ENCODE measurements at places on chromosomes 7 and 10.

- no peak for DNase-seq
These were observed 103.2 kb upstream of the GPR26 start for GRCh38 chr10:123562811-123563580.

DNA sequence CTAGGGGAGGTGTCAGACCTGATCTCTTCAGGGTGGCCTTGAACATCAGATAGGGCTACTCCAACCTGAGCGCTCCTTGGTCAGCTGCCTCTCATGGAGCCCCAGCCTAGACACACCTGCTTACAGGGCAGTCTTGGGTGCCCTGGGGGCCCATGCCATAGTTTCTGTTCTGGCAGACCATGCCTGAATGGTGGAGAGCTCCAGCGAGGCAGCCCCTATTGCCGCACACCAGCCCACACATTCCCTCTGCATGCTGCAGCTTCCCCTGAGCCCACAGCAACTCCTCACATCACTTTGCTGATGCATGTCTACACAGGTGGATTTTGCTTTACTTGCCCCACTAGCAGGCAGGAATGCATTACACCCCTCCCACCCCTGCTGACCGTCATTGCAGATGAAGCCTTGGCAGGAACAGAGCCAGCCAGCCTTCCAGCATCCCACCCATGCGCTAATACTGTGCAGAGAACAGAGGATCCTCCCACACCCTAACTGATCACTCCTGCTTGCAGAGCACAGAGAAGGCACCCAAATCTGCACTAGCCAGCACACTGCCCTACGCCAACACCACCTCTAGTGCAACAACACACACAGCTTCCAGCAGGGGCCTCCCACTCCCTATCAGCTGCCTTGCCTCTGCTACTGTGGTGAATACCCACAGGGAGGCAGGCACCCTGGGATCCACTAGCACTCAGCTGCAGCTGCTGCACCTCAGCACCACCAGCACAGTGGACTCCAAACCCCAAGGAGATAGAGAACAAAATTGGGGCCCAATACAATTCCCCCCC lies 43.0 kb upstream of the GRM3 start:
- DNase-seq: peak; percentile 22

DNA sequence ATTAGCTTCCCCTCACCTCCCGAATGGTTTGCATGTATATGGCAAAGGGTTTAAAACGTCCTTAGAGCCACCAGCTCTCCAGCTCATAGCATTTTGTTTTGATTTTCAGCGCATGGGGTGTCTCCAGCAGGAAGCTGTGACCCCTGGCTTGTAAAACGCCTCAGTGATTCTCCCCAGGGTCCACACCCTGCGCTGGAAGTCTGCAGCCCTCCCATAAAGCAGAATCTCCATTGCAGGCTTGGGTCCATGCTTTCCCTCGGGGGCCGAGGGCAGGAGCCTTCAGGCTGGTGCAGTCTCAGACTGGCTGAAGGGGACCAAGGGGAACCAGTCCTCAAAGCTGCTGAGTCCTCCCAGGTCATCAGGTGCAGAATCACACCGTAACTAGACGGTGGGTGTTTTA lies 109.7 kb downstream of the VIPR2 start:
- no peak for DNase-seq

DNA sequence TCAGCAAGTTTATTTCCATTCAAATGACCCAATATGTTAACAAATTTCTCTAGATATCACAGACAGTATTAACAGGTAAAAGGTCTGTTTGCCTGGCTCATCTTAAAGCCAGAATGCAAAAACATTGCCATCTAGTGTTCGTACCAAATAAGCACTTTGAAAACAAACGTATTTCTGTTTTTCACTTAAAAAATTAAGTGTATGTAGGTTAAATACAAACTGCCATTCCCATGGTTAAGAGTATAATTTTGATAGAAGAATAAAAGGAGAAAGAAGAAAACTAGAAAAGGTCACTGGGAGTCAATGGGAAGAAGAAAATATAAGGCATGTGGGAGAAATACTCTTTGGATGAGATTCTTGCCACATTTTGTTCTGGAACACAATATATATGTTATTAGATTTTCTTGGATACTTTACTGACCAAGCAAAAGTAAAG lies 51.0 kb downstream of the ORC5 start:
- peak; percentile 50 for DNase-seq

DNA sequence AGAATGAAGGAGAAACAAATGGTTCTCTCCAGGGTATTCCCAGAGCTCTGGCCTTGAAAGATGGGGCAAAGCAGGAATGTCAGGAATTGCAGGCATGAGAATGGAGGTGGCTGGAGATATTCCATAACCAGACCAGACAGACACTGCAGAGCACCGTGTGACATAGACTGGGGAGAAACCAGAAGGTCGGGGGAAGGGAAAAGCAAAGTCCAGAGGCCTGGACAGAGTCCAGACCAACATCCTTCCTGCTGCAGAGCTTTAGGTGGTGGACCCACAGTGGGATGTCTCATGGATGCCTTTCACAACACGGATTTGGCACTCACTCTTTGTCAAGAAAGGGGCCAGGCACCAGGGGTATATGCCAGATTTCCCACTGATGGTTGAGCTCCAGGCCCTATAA lies 177.2 kb upstream of the INHBA start:
- DNase-seq: peak; percentile 28

DNA sequence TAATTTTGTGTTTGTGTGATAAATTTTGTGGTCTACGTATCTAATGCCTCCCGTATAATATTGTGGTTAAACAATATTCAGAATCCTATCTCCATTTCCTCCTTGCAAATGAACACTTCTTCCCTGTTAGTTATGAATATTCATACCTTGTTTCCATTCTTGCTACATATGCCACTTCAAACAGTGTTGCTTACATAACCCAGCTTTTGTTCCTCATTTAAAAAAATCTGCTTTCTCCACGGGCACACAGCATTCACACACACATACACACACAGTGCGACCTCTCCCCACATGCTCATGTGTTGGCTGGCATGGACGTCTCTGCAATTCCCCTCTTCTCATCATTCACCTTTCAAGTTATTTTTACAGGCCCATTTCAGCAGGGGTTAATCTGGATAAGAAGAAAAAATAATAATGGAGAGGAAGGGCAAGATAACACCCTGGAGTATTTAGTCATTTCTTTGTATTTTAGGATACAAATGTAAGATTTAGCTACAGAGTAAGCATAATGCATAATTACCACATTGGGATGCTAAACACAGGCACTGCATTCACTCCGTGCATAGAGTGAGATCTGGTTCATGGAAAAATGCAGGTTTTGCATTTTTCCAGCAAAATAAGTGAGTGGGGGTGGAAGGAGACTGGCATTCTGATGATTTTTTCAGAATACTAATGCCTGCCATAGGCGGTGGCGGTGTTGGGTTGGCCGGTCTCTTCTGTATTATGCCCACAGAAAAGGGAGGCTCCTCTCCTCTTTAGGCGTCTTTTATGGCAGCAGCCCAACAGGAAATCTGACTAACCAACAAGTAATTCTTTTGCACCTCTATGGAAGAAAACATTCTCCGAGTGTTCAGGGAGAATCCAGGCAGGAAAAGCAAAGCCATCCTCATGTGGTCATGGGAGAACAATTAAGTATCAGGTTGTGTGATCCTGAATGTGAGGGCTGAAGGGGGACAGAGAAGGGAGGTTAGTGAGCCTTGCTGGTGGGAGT lies 31.7 kb upstream of the ELMO1 start:
- no peak for DNase-seq

- DNase-seq: no peak
These were observed 1.5 kb downstream of the MAFK start for GRCh38 chr7:1531979-1532455.

GRCh38 chr7:55903985-55904759 lies 16.9 kb downstream of the ZNF713 start:
- no peak for DNase-seq

DNA sequence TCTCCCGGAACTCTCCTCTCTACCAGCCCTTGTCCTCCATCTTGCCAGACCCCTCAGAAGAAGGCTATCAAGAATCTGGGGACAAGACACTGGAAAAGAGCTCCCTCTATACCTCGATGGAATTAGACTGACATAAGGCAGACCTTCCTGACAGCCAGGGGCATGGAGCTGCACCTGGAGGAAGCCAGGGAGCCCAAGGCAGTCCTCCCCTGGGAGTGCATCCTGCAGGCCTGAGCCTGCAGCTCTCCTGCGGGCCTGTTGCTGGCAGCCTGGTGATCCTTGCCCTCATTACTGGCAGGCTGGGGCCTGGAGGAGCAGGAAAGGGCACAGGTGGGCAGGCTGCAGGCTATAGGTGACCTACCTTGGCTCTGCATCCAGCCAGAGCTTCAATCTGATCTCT lies 323.4 kb downstream of the GRID1 start:
- DNase-seq: no peak

Data from cardiac muscle cell (in vitro differentiated cells and primary cell).